ENCODE measurements at places on chromosomes 7 and 10. TPM values are rescaled to one million over a fixed set of nuclear protein-coding genes. Genes with fewer than 3 reads are reported as not detected.

Gene CD36
- total RNA-seq, result not detected

Gene NAT16
- total RNA-seq, result 0.17 TPM

Gene MALRD1
- not detected for total RNA-seq

Gene SSBP1
- 309 TPM for total RNA-seq

Gene MICALL2
- total RNA-seq, result 25.9 TPM

Gene PRR15
- 1.3 TPM for total RNA-seq

Gene NPTX2
- total RNA-seq, result not detected

Gene ELOVL3
- 0.21 TPM for total RNA-seq

Gene VWA2
- total RNA-seq, result not detected

Gene PDK4
- 4.5 TPM for total RNA-seq

Gene CHN2
- total RNA-seq, result not detected

Gene NEUROD6
- not detected for total RNA-seq

Gene C7orf33
- not detected for total RNA-seq

Gene SDK1
- 0.59 TPM for total RNA-seq

Gene RHOBTB1
- total RNA-seq, result 4.3 TPM

Gene C10orf53
- not detected for total RNA-seq

Gene AKR1E2
- total RNA-seq, result 8.1 TPM

Gene SEMA4G
- 10.3 TPM for total RNA-seq

Gene NACAD
- total RNA-seq, result 0.16 TPM

Gene HKDC1
- total RNA-seq, result 19.3 TPM

Gene C7orf57
- total RNA-seq, result 0.37 TPM

Gene ZNF853
- total RNA-seq, result 1.9 TPM

All from A549 treated with CpdA at 1 μM for 4 hours (cell line).